Camera-type eye (tissue), 1 donor: ENCODE measurements at places on chromosomes 13 and 19. TPM values are rescaled to one million over a fixed set of nuclear protein-coding genes. Genes with fewer than 3 reads are reported as not detected.

Gene KCNRG
- 5.3 TPM for total RNA-seq

Gene ATP4A
- total RNA-seq, result not detected

Gene SLC5A5
- not detected for total RNA-seq

Gene PGLYRP1
- total RNA-seq, result 0.93 TPM

Gene KLF1
- total RNA-seq, result 2.1 TPM

Gene FCER2
- total RNA-seq, result not detected
